ENCODE measurements at places on chromosomes 11 and 22.

DNA sequence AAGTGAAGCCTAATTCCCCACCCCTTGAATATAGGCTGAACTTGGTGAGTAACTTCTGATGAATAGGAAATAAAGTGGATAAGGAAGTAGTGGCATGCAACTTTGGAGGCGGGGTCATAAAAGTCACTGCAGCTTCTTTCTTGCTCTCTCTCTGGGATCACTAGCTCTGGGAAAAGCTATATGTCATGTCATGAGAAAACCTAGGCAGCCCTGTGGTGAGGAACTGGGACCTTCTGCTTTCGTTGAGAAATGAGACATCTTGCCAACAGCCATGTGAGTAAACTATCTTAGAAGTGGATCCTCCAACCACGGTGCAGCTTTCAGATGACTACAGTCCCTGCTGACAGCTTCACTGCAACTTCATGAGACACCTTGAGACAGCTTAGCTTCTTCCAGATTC, 15.7 kb downstream of the ZNF214 start:
- DNase-seq, result no peak

- no peak for DNase-seq
Observed at GRCh38 chr11:109865548-109866186, 227.5 kb upstream of the ZC3H12C start.

DNA sequence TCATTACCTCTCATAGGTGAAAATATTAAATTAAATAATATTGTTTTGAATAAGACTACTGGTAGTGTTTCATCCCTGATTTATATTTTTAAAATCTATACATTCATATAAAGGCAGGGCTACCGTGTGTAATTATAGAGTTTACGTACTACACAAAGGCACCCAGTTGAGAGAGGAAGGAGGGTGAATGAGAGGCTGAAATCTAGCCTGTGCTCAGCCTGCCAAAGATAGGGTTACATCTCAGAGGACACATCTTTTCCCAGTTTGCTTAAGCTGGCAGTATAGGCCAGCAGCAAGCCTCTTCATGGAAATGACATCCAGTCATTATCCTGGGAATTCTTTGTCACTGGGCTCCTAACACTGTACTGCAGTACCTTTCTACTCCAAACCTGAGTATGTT, 7.5 kb upstream of the B3GNT6 start:
- DNase-seq, result no peak

DNA sequence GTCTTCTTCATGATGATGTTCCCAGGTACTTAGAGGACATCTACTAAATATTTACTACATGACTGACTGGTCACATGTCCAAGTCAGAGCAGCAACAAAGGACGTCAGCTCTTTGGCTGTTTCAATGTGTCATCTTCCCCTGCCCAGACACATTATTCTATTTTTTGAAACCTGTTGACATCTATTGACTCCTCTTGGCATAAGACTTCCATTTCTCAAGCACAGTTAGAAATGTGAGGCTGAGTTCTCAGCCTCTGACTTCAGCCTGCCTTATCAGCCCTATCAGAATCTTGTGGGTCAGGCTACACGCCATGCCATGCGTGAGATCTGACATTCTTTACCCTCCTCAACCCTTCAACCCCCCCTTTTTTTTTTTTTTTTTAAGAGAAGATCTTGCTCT, 63.8 kb downstream of the SC5D start:
- no peak for DNase-seq

DNA sequence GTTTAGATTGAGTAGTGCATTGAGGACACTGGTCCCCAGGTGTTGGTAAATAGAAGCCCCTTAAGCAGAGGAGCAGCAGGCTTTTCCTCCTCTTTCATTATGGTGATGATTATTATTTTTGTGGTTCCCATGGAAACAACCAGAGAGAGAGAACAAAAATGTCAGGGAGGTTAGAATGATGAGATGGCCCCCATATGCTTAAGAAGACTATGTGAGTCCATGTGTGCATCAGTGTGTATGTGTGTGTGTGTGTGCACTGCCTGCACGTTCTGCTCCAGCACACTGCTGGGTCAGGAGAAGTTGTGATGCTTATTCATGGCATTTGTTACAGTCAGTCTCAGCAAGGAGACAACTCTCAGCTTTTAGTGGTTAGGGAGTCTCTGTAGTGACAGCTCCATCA, 724.2 kb downstream of the NTM start:
- DNase-seq, result no peak

- no peak for DNase-seq
Observed at GRCh38 chr11:34356576-34356912, 1.3 kb downstream of the ABTB2 start.

- no peak for DNase-seq
Observed at GRCh38 chr11:37409124-37409523, 811.1 kb upstream of the RAG2 start.
